ENCODE measurements at places on chromosomes 4 and X. TPM values are rescaled to one million over a fixed set of nuclear protein-coding genes. Genes with fewer than 3 reads are reported as not detected.

Gene HOPX
- 118 TPM for total RNA-seq

Gene SRPX
- 0.65 TPM for total RNA-seq

GRCh38 chr4:186734251-186734650 lies 10.6 kb upstream of the FAT1 start:
- no peak for ATAC-seq

DNA sequence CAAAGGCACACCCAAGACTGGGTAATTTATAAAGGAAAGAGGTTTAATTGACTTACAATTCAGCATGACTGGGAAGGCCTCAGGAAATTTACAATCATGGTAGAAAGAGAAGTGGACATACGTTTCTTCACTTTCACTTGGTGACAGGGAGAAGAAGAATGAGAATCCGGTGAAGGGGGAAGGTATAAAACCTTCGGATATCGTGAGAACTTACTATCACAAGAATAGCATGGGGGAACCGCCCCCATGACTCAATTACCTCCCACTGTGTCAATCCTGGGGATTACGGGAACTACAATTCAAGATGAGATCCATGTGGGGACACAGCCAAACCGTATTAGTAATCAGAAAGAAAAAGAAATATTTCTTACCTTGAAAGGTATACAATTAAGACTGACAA lies 782.9 kb upstream of the HS3ST1 start:
- no peak for ATAC-seq

DNA sequence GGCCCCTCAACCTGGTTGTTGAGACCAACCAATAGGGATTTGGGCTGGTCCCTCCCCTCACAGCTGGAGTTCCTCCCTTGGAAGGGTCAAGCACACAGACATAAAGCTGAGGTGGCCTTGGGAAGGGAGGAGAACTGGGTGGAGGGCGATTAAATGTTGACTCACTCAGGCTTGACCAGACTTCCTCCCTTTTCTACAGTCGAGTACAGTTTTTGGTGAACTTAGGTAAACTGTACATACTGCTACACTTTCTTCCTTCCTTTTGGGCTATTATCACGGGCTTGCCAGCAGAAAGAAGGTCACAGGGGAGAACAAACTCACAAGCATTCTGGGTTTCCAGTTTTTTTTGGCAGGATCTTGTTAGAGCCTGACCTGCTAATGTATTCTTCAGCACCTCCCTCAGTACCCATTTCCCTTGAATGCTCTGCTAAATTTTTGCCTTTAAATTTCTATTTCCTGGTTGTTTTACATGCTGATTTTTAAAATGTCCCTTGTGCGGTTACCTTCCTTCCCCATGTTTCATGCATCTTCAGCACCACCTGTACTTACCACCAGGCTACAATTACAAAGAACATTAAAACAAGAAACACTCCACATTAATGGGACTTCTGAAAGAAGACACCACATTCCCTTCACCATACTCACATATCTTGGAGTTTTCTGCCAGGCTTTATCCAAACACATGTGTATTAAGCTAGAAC lies 135.2 kb upstream of the RASGEF1B start:
- ATAC-seq: no peak
